ENCODE measurements at places on chromosomes 3 and 15.

DNA sequence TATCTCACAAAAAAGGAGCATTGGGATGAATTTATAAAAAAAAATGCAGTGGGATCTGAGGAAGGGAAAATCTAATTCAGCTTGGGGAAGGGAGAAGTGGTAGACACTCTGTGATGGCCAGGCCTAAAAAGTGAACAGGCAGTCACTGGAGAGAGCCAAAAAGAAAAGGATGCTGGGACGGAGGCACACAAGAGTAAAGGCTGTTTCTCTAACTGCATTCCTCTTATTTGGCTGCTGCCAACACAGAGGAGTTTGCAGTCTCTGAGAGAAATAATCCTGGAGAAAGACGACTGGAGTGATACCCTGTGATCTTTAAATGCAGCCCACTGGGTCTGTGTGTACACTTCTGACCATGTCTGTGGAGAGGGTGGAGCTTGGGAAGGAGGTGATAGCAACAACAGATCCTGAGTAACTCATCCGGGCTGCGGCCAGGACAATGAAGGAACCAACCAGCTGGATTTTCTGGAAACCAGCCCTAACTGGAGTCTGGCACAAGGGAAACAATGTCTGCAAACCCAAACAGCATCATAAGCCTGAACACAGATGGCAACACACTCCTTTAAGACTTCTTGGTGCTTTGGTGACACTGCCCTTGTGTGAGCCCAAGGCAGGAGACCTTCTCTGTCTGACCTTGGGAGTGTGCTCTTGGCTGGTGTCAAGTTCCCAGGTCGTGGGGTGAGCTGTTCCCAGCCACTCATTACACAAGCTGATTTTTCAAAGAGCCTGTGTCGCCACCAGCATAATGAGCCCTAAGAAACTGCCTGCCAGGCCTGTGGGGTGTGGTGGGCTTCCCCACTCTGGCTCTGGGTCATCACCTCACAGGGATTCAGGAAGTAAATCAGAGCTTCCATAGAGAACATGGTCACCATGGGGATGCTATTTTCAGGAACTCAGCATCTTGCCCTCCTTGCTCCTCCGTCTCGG, 8.0 kb downstream of the FYCO1 start:
- DNase-seq: no peak

DNA sequence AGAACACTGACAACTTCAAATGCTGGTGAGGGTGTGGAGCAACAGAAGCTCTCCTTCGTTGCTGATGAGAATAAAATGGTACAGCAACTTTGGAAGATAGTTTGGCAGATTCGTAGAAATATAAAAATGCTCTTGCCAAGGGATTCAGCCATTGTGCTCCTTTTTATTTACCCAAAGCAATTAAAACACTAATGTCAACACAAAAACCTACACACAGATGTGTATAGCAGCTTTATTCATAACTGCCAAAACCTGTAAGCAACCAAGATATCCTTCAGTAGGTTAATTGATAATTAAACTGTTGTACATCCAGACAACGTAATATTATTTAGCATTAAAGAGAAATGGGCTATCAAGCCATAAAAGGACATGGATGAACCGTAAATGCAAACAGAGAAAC, 37.8 kb upstream of the LSAMP start:
- no peak for DNase-seq

DNA sequence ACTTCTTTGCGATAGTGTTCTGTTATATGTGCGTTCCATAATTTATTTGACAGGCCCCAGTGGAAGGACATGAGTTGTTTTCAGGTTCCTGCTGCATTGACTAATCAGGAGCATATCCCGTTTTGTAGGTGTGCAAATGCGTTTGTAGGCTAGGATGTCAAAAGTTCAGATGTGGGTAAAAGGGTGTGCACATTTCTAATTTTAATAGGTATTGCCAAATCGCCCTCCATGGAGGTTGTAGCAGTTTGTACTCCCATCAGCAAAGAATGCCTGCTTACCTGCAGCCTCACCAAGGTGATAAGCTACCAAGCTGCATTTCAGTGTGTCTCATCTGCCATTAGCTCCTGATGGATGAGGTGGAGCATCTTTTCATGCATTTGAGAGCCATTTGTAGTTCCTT, 36.3 kb downstream of the KLF13 start:
- DNase-seq: no peak

DNA sequence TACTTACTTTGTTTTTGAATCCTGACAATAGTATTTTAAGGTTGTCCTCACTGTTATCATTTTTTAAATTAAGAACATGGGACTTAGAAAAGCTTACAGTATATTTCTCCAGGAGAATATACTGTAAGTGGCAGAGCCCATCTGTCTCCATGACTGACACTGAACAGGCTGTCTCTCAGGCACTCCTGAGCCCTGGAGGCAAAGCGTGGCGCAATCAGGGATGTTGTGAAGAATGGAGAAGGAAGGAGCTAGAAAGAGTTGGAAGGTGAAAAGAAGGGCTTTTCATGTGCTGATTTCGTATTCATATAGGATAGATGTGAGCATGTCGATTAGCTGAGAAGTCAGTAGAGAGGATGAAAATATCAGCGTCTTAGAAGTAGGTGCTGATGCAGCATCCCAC, 41.5 kb downstream of the FGF12 start:
- no peak for DNase-seq

DNA sequence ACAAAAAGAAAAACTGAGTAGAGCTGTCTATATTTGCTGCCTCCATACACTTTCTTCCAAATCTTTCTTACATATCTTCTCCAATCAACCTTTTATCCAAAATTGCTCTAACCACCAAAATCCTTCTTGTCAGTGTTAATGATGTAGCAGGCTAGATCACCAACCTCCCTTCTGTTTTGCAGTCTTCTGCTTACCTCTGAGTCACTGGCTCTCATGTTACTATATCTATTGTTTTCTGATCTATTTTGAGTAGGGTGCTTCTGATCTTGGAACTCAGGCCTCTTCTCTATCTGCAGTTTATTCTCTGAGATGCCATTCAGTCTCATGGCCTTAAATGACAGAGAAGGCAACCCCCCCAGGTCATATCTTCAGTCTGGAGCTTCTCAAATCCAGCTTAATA, 26.3 kb upstream of the AADAC start:
- DNase-seq: no peak

- DNase-seq: no peak
Measured at GRCh38 chr3:190854062-190854461, 8.4 kb downstream of the GMNC start.

Measured in fibroblast of the conjunctiva (primary cell).